Mesendoderm (in vitro differentiated cells): ENCODE measurements at places on chromosomes 1 and 21.

DNA sequence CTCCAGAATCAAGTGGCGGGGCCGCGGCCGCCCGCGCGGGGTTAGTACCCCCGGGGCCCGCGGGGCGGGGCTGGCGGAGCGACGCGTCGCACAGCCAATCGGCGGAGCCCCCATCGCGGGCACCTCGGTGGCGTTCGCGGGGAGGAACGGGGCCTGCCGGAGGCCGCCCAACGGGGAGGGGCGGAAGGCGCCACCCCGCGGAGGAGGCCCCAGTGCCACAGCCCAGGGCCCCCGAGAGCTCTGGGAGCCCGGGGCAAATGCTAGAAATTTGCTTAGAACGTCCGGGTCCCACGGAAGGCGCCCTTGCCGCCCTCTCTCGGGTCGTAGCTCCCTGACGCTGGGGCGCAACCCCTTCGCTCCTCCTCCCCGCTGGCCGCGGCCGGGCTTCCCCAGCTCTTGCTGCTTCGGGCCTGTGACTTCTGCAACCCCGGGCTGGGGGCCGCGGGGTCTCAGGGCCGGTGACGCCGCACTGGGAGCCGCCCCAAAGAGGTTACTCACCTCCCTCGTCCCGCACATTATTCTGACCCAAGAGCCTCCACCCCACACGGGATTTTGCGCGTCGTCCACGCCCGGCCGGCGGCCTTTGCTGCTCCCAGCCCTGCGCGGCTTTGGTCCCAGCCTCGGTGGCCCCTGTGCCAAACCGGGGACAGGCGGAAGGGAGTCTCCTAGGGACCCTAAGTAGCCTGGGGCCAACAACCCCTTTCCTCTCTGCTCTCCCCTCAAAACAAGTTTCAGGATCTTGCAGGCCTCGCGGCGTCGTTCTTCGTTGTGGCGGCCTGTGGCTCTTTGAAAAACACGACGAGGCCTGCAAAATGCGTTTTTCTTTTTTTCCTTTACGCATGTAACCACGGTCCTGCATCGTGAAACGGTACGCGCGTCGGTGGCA is at the start of gene RUNX3:
TSS of gene RUNX3 (minus strand) at position 17 of the 886 bp plus-strand sequence. CDS start 408 bp downstream, outside the sequence.
- DNase-seq = peak; percentile 54

- DNase-seq = no peak
These were observed 46.7 kb downstream of the H3-3A start for GRCh38 chr1:226108935-226109828.

GRCh38 chr21:36504067-36505058 is 24.4 kb upstream of the CLDN14 start:
- DNase-seq = peak; percentile 33

GRCh38 chr1:12422488-12422887 is 192.7 kb downstream of the VPS13D start:
- peak; percentile 17 for DNase-seq

GRCh38 chr21:18451670-18452069 is 48.1 kb upstream of the TMPRSS15 start:
- no peak for DNase-seq

GRCh38 chr1:9363061-9363471 is 70.4 kb downstream of the SPSB1 start:
- DNase-seq = no peak

DNA sequence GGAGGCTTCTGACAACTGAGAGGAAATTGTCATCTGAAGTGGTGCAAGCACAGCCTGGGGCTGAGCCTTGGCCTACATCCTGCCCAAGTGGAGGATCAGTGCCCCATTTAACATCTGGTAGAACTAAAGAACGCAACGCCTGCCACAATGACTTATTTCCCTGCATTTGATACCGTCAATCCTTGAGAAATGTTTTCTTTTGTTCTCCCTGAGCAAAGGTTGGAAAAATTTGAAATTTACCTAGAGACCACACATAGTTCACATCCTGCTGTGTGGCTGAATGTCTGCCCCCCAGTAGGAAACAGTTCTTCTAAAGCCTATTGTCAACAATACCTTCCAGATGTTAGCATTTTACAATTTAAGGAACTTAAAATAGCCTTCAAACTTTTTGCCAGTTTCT is 5.6 kb upstream of the RGS4 start:
- DNase-seq = peak; percentile 8
